ENCODE measurements at places on chromosomes 5 and 9. TPM values are rescaled to one million over a fixed set of nuclear protein-coding genes. Genes with fewer than 3 reads are reported as not detected.

The CENPH gene
- polyA plus RNA-seq, result 3.1 TPM

The ANKRD31 gene
- 0.05 TPM for polyA plus RNA-seq

The CDC25C gene
- polyA plus RNA-seq, result not detected

The SLC36A3 gene
- not detected for polyA plus RNA-seq

The SV2C gene
- polyA plus RNA-seq, result 0.02 TPM

All from right cardiac atrium (tissue), 5 donors.